NCI-H2171 (cell line): ENCODE measurements at places on chromosomes 11 and 22.
A peak's percentile ranks its signal among the peaks of the same experiment; 100 is the strongest.

GRCh38 chr22:36901411-36902142, 11.9 kb upstream of the CSF2RB start:
- DNase-seq: no peak

GRCh38 chr22:49019737-49020713, 807.6 kb downstream of the BRD1 start:
- no peak for DNase-seq

GRCh38 chr11:73761403-73761945, 600 bp upstream of the RAB6A start:
- no peak for DNase-seq

DNA sequence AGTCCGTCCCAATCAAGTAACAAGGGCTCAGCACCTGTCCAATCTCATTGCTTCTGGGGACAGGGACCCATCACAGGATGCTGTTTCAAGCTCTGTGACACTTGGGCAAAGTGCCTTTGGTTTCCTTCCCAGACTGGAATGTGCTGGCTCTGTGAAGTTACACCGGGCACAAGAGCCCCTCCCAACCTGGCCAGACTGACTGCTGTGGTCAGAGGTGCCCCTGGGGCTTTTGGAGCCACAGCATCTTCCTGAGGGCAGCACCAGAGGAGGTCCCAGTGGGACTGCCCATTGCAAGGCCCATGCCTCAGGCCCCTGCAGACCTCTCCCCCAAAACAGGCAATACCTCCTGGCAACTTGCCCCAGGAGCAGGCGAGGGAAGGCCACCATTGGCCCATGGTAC, 155.2 kb upstream of the GRK3 start:
- no peak for DNase-seq

GRCh38 chr22:26669060-26669481, 11.7 kb downstream of the MIAT start:
- DNase-seq: peak; percentile 64
